Amniotic epithelial cell (primary cell): ENCODE measurements at places on chromosomes 2 and 18.

GRCh38 chr2:206804326-206804725 is 38.9 kb downstream of the FASTKD2 start:
- DNase-seq, result no peak

DNA sequence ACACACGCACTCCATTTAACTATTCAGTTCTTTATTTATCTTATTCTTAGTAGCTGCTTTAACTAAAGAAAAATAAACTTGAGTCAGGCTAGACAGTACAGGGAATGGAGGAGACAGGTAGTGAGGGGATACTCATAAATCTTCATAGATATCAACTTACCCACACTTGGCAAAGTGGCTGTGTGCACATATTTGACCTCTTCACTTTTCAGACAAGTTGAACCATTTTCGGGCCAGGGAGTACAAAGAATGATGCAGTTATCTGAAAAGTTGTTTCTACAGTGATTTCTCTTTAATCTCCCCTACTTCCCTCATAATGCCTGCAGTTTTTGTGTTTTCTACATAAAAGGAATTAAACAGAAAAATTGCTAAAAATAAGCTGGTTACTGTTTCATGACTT is 307.5 kb downstream of the GULP1 start:
- DNase-seq, result peak; percentile 64

- no peak for DNase-seq
Observed at GRCh38 chr2:168478206-168478605, 22.1 kb downstream of the CERS6 start.

- DNase-seq, result no peak
Observed at GRCh38 chr18:61820882-61821281, 71.9 kb downstream of the RNF152 start.

DNA sequence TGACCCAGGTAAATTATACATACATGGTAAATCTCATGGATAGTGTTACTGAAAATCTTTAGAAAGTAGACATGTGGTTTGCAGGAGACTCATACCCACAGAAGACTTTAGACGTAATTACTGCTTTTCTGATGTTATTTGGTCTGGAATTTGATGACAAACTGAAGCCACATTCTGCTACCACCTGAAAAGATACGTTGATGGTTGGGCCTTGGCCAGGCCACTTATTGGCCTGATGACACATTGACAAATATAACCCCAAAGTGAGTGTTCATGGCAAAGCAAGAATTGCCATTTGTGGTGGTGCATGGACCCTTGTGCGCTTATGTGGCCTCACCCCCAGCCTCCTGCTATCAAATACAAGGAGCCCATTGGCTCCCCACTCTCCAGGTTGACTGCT is 155.6 kb downstream of the METTL4 start:
- DNase-seq, result no peak

GRCh38 chr18:41695441-41695840 is 259.6 kb upstream of the PIK3C3 start:
- DNase-seq, result peak; percentile 42

DNA sequence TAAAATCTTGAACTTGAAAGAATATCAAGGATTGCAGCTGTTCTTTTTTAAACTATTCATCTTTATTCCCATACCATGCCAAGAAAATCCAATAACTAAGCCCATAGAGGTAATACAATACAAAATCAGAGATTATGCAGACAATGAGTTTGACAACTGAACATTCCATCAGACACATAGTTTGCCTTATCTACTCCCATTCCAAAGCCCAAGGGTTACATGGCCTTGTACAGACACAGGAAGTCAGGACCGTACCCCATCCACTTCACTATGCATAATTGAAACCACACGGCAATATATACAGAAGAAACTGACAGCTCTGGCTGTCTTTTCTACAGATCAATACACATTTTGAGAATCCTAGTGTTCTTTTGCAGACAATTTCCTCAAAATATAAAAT is 181.3 kb downstream of the TMX3 start:
- DNase-seq, result no peak

- no peak for DNase-seq
Observed at GRCh38 chr2:132953771-132954170, 283.8 kb upstream of the LYPD1 start.

GRCh38 chr18:44741511-44741910 is 60.8 kb downstream of the SETBP1 start:
- DNase-seq, result no peak

DNA sequence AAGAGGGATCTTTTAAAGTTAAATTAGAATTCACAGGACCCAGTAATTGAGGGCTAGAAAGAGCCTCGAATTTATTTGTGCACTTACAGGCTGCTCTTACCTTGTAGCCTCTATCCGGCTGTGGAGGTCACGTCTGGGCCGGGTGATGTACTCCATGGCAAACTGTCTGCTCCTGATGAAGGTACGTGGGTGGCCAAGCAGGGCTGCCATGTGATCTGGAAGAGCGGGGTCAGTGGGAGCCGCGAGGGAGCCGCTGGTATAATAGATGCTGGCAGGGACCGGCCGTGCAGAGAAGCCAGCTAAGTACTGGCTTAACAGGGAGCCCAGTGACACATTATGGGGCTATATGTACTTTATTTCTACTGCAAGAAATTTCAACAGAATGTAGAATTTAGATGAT is 59.2 kb downstream of the ADI1 start:
- DNase-seq, result no peak

DNA sequence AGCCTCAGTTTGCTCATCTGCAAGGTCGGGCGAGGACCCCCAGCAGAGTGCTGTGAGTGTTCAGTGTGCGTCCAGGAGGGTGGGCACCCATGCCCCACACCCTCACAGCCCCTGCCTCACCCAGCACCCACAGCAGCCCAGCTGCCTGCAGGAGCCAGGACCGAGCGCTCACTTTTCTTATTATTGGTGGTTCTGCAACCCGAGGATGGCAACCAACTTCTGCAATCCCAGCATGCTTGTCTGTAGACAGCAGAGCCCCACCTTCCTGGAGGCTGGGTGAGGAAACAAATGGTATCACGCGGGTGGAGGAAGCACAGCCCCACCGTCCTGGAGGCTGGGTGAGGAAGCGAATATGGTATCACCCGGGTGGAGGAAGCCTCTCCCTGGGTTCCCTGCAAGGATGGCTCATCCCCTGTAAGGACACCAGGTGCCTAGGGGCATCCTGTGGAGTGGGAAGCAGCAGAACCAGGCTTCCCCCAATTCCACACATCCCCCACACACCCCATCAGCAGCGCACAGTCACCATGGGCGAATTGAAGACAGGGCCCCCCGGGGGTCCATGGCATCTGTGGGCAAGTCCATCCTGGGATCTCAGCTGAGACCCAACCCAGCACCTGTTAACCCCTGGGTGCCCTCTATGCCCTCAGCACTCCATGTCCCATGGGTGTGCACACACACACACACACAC is 220.5 kb upstream of the RAB6C start:
- no peak for DNase-seq

DNA sequence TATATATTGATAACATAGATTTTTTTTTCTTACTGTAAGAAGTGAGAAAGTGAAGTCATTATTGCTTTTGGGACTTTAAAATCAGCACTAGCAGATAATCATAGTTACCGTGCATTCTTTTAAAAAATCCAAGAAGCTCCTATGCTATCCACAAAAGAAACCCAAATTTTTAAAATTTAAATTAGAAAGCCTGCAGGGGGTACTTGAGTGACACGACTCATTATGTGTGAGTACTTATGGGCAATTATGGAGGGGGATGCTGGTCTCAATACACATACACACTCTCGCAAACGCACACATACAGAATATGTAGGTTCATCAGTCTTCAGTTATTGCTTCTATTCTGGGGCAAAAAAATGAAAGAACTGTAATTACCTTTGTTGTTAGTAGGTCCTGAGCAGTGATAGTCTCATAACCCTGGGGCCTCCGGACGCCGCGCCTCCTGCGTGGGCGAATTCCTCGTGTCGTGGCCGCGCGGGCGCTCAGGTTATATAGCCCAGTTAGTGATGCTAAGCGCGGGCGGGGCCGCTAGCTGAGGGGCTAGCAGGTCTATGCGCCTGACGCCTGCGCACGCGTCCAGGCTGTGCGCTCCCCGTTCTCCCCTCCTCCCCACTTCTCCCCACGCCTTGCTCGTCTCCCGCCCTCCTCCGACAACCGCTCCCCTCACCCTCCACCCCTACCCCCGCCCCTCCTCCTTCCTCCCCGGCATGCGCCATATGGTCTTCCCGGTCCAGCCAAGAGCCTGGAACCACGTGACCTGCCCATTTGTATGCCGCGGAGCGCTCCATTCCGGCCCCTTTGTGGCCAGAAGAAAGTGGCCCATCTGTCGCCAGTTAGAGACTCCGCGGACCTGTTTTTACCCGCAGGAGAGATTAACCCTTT is at the start of gene NEUROD1:
TSS of gene NEUROD1 (minus strand) at position 463 of the 882 bp plus-strand sequence. CDS start 1,657 bp downstream, outside the sequence.
- DNase-seq, result no peak

DNA sequence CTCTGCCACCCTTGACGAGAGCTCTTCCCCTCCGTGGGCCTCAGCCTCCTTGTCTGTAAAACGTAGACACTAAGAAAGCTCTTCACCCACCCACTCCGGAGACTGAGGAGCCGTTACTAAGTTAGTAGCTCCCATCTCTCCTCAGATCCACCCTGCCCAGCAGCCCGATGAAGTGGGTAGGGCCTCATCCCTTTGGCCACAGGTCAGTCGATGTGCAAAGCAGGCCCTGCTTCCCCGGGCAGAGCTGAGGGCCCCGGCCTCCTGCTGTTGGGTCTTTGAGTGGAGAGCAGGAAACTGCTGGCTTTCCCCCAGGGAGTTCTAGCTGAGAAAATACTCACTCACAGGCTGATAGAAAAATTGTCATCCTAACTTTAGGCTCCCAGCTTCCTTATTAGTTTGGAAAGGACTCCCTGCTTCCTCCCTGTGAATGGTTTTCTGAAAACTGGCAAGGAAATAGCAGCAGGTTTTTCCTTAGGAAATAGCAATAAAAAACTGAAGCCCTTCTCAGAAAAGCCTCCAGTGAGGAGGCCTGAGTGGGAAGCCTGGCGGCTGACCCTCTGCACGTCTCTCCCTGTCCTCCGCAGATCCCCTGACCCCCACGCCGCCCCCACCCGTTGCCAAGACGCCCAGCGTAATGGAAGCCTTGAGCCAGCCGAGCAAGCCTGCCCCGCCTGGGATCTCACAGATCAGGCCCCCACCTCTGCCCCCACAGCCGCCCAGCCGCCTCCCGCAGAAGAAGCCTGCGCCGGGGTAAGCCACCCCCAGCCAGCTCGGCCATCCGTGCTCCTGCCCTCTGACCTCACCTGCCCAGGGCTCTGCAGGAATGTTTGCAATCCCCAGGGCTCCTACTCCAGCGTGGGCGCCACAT is 30.2 kb downstream of the ITGB1BP1 start:
- DNase-seq, result peak; percentile 37

DNA sequence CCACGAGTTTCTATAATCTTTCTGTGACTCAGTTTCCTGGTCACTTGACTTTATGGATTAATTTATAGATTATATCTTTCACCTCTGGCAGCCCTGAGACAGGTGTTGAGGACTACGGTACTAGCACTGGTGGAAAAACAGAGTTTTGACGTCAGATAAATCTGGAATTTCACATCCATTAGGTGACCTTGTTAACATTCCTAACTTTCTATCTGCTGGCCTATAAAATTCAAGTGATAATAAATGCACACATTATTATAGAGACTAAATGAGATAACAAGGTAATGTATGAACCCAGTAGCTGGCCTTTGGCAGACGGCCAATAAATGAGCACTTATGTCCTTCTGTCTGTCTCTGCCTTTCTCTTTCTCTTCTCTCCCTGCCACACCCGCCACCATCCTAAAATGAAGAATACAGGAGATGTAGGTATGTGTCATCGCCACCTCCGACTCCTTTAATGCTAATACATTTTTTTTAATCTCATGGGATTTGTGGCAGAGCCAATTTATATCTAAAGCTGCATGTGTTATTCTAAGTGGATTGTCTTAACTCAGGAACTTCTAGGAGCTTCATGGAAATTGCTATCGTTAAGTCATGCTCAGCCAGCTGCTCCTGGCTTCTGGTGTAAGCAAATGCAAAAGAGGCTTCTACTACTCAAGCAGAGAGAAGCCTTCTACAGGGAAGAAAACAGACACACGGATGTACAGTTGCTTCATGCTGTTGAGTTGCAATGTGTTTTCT is 2.3 kb downstream of the TM4SF20 start:
- peak; percentile 79 for DNase-seq

- DNase-seq, result no peak
Observed at GRCh38 chr18:47842836-47843235, 87.6 kb downstream of the SMAD2 start.

DNA sequence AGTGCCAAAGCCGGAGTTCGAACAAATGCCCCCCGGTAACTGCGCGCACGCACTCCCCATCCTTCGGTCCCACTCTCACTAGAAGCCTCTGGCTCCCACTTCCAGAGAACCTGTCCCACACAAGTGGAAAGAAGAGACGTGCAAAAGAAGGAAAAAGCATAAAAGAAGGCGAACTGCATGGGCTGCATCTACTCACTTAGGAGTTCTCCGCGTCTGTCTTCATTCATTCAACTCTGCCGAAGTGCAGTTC is 312 bp downstream of the NR4A2 start:
- peak; percentile 41 for DNase-seq

DNA sequence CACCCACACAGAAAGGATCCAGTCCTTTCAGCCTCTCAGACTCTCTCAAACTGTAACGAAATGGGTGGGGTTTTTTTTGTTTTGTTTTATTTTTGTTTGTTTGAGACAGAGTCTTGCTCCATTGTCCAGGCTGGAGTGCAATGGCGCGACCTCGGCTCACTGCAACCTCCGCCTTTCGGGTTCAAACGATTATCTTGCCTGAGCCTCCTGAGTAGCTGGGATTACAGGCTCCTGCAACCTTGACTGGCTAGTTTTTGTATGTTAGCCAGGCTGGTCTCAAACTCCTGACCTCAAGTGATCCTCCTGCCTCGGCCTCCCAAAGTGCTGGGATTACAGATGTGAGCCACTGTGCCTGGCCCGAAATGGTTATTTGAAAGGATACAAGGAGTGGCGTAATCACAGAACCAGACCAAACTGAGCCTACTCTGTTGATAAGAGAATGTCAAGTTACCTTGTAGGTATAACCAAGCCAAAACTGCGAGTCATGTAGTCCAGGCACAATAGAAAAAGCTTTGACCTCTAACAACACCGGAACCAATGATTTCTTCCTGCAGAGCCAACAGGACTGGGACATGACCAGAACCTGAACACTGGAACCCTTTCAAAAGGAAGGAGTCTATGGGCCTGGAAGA is 72.5 kb downstream of the NCAPH start:
- no peak for DNase-seq

DNA sequence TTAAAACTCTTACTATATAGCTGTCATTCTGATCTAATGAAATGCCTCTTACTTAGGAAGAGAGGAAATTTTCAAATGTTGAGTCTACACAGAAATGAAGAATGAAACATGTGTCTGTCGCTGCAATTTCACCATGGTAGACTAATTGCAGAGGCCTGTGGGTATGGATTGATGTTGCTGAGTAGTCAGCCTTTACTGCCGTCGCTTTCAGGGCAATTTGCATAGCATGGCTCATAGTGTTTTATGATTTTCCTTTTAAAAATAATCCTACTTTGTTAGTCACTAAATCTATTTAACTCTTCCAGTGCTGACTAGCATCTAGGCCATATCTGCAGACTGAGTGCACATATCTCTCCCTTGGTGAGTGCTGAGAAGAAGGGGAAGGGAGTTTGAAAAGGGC is 819.2 kb downstream of the SATB2 start:
- no peak for DNase-seq
